ENCODE measurements at places on chromosomes 12 and 14.

DNA sequence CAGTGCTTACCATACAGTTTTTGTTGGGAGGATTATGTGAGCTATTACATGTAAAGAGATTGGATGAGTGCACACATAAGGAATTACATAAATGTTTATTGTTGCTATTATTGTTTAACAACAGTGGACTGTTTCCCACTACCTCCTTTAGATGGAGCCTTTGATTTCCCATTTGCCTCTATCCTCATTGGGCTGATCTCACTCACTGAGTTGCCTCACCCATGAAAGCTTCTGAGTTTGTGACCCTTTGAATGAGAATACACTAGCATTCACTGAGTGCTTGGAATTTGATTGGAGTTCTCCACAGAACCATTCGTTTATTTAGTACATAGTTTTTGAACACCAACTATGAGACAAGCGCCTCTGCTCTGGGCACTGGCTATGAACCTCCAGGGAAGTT lies 121.0 kb downstream of the HELB start:
- DNase-seq: no peak

GRCh38 chr14:68674538-68675232 lies 118.2 kb downstream of the ZFP36L1 start:
- no peak for DNase-seq

DNA sequence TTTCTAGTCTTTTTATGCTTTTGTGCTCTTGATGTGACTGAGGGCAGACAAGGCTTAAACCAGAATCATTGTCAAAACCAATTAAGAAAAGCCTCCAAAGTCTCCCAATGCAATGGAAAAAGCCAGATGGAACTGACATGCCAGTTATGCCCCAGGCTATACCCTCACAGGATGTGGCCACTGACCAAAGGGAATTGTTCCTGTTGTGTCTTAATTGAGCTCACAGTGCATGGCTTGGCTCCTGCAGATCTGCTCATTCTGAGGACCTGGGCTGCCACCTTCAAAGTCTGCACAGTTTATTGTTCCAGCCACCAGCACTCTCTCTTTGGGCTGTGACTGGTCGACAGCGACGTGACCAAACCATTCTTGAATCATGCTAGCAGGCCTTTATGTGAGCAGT lies 17.1 kb upstream of the BICD1 start:
- no peak for DNase-seq

- no peak for DNase-seq
Observed at GRCh38 chr14:21915826-21916225, 242.2 kb upstream of the OR4E1 start.

DNA sequence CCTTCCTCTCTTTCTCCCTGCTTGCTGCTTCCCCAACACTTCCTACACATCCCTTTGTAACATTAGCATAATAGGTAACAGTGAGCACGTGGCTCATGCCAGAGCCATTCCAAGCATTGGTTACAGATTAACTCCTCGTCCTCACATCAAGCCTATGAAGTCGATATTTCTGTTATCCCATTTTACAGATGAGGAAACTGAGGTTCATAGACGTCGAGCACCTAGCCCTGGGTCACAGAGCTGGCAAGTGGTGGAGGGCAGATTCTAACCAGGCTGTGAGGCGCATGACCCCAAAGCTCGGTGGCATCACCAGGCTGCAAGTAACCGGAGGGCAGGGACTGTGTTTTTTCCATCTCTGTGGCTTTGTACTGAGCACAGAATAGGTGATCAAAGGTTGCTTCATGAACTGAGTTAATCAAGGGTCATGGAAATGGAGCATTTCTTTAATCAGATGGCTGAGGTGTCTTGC lies 5.7 kb upstream of the SERPINA1 start:
- no peak for DNase-seq

DNA sequence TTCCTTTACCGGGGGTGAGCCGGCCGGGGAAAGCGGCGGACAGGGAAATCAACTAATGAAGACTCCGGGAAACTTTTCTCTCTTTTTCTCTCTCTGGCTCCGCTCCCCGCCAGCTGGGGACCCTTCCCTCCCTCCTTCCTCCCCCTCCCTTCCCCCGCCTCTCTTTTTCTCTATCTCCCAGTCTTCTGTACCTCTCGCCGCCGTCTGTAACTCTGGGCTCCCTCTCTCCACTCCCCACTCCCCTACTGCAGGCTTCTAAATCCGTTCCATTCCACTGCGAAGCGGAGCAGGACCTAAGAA lies 6.9 kb upstream of the HOXC11 start:
- DNase-seq: no peak

- no peak for DNase-seq
Observed at GRCh38 chr12:72141381-72141780, 130.8 kb upstream of the TRHDE start.

- peak; percentile 26 for DNase-seq
Observed at GRCh38 chr12:51322452-51322851, 1.5 kb downstream of the BIN2 start.

GRCh38 chr14:32254952-32255679 lies 52.0 kb upstream of the RNU6-8 start:
- peak; percentile 35 for DNase-seq

DNA sequence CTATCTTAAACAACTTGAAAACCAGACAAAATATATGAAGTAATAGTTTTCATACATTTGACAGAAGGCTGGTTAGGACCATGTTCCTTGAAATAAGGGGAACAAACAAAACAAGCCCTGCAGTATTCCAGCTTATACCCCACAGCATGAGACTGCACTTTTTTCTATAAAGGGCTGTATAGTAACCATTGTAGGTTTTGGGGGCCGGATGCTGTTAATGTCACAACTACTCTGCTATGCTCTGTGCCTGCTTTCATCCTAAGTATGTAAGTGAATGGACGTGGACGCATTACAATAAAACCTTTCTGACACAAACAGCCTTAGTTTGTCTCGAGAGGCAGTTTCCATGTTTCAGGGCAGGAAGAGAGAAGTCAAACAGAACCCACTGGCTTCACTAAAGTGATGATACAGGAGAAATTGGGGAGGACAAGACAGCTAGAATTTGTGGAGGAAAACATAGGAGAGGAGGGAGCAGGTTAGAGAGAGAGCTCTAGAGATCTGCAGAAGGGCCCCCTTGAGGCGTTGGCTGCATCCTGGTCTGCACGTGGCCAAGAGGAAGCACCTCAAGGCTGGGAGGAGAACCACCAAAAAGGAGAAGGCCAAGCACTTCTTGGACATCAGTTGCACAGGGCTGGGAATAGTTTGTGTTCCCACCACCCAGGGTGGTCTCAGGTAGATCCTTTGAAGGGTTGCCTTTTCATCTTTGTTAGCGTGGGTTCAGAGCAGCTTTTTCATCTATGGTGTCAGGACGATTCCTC lies 63.7 kb downstream of the TRAF3 start:
- DNase-seq: no peak

GRCh38 chr12:122004633-122005071 lies 17.0 kb upstream of the BCL7A start:
- no peak for DNase-seq

- DNase-seq: no peak
Observed at GRCh38 chr12:51517800-51518199, 73.2 kb upstream of the SCN8A start.

- DNase-seq: no peak
Observed at GRCh38 chr12:2111826-2112225, 59.0 kb downstream of the CACNA1C start.

- DNase-seq: no peak
Observed at GRCh38 chr12:5492562-5492961, 60.7 kb downstream of the NTF3 start.

GRCh38 chr12:28866715-28867503 lies 282.2 kb upstream of the FAR2 start:
- DNase-seq: no peak

- no peak for DNase-seq
Observed at GRCh38 chr14:43665570-43666267, 841.4 kb downstream of the FSCB start.

DNA sequence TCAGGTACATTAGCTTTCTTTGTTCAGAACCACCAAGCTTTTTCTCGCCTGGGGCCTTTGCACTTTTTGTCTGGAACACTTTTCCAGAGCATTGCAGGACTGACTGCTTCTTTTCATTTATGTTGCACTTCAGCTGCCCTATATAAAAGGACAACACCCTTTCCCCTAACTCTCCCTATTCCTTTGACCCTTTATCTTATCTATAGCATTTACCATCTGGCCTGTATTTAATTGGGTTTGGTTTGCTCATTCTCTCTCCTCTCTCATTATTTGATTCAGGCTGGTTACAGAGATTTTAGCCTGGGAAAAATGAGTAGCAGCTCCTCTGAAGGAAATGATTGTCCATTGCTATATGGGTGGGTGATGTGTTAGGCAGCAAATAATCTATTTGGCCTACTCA lies 165.4 kb downstream of the KICS2 start:
- no peak for DNase-seq

DNA sequence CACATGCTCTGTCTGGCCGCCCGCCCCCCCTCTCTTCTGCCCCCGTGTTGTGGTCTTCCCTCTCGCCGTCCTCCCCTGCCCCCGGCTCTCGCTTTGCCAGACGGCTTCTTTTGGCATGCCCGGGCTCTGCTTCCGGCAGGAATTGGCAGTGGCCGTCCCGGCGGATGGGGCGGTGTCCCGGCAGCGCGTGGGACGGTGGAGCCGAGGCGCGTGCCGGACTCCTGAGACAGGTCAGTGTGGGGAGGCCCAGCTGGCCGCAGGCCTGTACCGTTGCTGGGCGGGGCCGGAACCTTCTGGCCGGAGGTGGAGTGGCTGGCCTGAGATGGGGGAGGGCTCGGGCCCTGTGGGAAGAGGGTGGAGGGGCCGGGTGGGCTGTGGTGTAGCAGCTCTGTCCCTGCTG lies 17.1 kb downstream of the KIF26A start:
- no peak for DNase-seq

- no peak for DNase-seq
Observed at GRCh38 chr14:38073641-38074040, 134.1 kb upstream of the SSTR1 start.

DNA sequence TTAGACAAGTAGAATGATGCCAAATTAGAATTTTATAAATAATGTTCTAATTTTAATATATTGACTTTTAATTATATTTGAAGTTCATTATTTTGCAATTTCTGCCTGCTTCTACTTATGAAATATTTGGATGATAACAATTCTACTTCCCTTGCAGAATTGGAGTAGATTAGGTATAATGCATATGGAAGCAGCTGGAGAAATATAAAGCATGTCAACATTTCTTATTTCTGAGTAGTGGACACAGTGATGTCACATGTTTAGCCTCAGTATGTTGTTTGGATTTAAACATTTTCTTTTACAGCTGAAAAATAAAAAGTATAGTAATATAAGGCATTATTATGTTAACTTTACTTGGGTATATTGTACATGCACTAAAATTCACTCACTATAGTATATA lies 344.2 kb upstream of the E2F7 start:
- no peak for DNase-seq

- peak; percentile 52 for DNase-seq
Observed at GRCh38 chr12:76158518-76159321, 74.2 kb upstream of the NAP1L1 start.

DNA sequence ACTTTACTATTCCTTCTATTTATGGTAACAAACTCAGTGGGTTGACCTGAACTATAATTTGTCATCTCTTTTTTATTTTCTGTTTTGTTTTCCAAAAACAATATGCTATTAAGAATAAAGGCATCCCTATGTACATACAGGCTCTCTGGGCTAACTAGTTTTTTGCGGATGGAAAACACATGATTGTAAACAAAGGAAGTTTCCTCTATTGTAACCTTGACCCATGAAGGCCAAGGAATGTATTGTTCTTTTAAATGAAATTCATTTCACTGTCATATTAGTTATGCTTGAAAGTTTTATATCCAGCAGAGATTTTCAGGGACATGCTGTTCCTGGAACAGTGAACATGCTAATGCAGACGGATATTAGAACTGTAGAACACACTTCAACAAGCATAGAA lies 705.0 kb upstream of the SEL1L start:
- no peak for DNase-seq

DNA sequence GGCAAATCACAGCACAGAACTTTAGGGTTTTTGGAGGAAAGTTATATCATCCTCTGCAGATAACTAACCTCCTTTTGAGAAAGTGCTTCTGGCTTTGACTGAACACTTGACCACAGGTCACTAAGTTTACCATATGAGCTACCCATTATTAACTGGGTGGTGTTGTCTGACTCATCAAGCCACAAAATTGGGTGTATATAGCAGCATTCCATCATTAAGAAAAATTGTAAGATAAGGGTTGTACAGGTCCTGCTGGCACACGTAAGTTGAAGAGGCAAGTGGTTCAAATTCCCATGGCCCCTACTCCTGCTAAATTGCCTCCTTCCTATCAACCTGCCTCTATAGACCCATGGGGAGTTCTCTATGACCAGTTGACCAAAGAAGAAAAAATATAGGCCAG lies 39.5 kb downstream of the L2HGDH start:
- no peak for DNase-seq

DNA sequence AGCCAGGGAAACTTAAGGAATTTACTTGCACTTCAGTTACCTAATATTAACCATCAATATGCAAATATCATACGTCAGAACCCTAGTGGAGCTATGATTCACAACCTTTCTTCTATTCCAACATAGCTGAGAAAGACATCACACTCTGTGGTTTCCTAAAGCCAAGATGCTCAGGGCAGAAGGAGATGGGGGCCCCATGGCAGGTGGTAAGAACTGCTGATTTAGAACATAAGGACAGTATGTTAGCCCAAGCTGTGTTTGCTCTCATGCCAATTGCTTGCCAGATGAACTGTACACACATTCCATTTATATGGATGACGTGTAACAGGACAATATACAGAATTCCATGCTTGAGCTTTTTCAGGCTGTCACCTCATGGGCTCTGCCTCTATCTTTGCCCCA lies 34.6 kb downstream of the HECTD4 start:
- DNase-seq: no peak

GRCh38 chr12:122963941-122964265 lies 2.4 kb downstream of the ABCB9 start:
- DNase-seq: no peak

DNA sequence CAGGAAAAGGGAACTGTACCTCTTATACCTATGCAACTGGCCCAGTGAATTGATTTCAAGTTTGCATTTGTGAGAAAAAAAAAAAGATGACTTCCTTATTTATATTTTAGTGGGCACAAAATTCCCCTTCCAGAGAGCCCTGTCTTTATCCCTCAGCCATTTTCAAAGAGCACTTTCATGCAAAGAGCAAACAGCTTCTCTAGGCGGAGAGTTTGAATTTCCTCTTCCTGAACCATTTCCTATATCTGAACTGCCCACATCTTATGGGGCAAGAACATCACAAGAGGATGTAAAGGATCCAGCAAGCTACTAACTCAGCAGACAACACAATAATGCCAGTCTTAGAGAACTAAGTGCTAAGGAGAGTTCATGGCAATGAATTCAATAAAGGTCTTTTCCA lies 22.3 kb upstream of the PLXNC1 start:
- no peak for DNase-seq

GRCh38 chr14:99424306-99424877 lies 56.3 kb downstream of the SETD3 start:
- no peak for DNase-seq

All from activated CD8-positive, alpha-beta memory T cell treated with anti-CD3 and anti-CD28 coated beads, Interleukin-2, amount 50 U/mL, for 4 hours (primary cell).